Cerebellar nuclear complex (tissue), 1 donor: ENCODE measurements at places on chromosomes 1 and 21.

GRCh38 chr1:225697428-225697827 is 44.5 kb upstream of the ENAH start:
- DNase-seq, result no peak

- no peak for DNase-seq
These were observed 219.3 kb downstream of the C1orf94 start for GRCh38 chr1:34396042-34396441.

DNA sequence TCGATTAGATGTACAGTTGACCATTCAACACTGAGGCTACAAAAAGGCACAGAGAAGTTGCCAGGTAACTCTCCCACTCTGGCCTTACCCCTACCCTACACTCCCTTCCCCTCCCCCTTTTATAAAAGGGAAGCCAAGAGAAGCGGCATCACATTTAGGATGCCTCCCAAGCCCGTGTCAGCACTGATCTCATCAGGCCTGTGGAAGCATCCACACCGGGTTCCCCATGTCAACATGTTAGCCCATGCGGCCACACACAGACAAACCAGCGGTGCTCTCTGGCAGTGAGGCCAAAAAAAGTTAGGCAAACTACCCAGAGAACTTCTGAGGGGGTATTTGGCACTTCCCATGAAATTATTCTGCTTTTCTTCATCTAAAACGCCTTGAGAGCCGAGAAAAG is 29.9 kb downstream of the BCAR3 start:
- no peak for DNase-seq

DNA sequence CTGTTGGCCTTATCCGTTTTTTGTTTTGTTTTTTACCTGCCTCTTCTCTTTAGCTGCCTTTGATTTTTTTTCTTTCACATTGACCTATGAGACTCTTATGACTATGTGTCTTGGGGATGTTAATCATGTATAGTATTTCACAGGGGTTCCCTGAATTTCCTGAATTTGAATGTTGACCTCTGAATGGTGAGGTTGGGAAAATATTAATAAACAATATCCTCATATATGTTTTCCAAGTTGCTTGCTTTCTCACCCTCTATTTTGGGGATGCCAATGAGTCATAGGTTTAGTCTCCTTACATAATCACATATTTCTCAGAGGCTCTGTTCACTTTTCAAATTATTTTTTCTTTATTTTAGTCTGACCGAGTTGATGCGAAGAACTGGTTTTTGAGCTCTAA is 29.6 kb downstream of the GBP5 start:
- no peak for DNase-seq

DNA sequence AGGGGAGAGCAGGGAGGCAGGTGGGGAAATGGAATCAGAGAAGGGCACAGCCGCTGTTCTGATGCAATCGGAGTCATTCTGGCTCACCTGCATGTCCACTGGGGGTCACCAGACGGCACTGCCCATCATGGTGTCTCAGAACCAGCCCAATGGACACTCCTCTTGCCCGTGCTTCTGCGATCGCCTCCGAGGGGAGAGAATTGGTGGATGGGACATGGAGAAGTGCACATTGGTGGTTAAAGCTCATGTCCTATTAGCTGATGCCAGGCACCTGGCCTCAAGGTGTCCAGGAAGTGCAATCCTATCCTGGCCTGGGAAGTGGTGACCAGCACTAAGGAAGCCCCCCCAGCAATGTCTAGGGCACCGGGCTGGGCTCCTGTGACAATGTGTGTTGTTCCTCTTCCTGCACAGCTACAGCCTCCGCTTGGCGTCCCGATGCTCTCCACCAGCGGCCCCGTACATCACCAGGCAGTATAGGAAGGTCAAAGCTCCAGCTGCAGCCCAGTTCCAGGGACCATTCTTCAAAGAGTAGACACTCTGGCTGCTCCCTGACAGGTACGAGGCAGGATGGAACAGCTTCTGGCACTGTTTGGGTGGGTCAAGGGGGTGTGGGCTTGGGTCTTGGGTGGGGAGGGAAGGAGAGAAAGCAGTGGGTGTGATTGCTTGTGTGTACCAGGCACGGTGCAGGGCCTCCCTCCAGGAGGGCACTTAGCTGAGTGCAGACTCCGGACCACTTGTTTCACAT is 116.2 kb downstream of the PRDM2 start:
- no peak for DNase-seq

DNA sequence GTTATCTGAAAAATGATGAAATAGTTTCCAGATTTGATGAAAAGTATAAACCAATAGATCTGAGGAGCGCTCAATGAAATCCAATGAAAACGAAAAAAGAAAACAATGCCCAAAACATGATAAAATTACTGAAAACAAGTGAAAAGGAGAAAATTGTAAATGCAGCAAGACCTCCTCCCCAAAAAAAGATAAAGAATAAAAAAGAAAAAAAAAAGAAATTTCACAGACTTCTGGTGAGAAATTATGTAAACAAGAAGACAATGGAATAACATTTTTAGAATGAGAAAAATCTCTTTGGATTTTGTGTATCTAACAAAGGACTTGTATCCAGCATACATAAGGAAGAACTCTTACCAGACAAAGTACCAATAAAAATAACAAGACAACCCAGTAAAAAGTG is 134.2 kb downstream of the DNAH14 start:
- DNase-seq, result no peak

DNA sequence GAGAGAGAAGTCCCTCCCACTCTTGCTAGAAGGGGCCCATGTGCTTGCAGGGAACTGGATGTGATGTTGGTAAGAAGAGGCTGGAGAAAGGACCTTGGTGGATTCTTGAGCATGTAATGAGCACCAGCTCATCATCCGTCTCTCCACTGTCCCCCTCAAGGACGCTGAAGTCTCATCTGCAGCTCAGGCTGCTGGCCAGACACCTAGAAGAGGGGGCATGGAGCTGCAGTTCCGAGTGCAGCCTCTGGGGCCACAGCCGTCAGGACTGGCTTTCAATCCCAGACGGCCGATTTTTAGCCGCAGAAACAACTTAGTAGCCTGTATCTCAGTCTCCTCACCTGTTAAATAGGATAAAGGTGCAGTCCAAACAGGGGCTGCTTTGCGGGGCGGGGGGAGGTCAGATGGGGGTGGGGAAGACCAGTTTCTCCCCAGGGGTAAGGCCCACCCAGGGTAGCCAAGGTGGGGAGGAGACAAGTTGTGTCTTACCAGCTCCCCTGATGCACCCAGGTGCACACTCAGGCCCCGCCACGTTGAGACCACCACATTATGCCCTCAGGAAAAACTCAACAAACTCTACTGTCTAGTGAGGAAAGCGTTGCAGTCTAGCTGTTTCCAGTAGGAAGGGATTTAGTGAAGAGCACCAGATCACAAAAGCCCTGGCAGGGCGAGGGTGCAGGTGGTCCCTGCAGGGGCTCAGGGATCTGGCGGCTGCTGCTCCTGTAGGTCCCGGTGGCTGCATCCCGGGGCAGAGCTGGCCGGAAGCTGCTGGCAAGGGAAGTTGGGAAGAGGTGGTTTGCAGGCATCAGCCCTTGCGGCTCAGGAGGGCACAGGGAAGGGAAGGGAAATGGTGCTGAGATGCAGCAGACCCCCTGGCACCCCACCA is 29.5 kb downstream of the LDLRAP1 start:
- DNase-seq, result no peak

DNA sequence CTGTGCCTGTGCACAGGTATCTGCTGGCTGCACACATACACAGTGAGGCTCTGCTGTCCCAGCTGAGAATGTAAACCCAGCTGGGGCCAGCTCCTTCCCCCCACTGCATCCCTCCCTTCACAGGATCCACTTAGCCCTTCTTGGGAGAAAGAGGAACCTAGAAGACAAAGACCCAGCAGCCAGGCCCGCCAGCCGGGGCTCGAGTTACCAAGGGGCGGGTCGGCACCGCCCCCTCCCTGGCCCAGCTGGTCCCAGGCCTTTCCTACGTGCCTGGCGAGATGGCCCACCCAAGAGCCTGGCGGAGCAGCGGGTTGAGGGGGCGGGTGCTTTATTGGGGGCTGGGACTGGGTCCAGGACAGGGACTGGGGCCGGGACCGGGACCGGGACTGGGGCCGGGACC is 2.1 kb downstream of the SH3BGRL3 start:
- no peak for DNase-seq

- no peak for DNase-seq
These were observed 1338.7 kb upstream of the ADGRL2 start for GRCh38 chr1:80462006-80462405.

- DNase-seq, result no peak
These were observed 24.7 kb upstream of the RAB3GAP2 start for GRCh38 chr1:220296981-220297380.

DNA sequence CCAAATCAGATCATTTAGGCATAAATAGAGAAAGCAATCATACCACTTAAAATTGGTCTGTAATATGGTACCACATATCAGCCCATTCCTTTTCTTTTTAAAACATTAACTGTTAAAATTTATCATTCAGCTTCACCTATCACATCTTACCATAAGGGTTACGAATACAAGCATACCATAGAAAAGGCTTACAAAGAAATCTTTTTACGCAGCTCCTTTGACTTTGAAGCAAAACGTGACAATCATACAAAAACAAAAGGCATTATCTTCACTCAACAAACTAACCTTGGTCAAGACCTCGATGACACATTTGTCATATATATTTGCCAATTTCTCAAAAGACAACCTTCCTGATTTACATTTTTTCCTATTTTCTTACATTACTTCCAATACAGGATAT is 169.0 kb downstream of the SMYD3 start:
- no peak for DNase-seq

DNA sequence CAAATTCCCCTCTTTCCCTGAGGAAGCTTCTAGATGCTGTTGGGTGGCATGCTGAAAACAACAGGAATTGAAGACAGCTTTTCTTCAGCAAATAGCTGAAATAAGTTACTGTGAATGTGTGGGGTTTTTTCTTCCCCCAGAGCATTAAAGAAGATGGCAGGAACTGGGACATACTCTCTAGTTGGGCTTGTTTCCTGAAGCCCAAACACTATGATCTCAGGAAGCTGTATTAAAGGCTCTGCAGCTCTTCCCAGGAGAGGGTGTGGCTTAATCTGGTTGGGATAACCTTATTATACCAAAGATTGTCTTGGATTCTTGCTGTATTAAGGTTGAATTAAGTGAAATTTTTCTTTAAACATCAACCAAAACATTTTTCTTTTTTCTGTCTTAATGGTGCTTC is 64.9 kb upstream of the LMO4 start:
- DNase-seq, result no peak
